ENCODE measurements at places on chromosomes 2 and 18.

GRCh38 chr2:240636563-240637115 is 11.4 kb downstream of the GPR35 start:
- DNase-seq: no peak

DNA sequence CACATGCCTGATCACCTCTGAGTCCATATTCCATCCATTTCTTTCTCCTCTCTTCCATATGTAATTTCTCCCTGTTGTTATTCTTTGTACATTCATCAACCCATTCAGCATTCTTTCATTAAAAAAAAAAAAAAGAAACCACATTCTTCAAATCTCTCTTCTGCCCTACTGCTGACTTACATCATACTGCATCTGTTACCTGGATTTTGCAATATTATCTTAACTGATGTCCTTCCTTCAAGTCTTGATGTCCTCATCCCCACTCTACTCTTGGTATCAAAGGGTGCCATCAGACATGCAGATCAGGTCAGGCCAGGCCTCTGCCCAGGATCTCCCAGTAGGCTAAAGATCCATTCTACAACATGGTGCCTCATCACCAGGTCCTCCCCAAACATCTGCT is 90.6 kb downstream of the SGPP2 start:
- no peak for DNase-seq

DNA sequence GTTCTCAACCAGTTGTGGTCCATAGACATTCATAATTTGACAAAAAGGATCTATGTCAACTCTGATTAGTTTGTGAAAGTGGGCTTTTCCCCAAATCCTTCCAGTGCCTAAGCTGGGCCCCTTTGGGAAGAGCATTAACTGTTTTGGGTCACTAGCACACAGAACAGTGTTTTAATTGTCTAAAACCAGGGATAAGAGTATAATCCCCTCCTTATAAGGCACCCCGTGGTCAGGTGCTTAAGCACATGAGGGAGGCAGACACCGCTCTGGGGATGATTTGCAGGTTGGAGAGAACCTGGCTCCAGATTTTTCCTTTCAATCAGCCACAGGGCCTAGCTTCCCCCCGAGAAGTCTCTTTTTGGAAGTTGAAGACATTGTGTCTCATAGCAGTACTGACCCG is 53.6 kb upstream of the RFX8 start:
- DNase-seq: no peak

DNA sequence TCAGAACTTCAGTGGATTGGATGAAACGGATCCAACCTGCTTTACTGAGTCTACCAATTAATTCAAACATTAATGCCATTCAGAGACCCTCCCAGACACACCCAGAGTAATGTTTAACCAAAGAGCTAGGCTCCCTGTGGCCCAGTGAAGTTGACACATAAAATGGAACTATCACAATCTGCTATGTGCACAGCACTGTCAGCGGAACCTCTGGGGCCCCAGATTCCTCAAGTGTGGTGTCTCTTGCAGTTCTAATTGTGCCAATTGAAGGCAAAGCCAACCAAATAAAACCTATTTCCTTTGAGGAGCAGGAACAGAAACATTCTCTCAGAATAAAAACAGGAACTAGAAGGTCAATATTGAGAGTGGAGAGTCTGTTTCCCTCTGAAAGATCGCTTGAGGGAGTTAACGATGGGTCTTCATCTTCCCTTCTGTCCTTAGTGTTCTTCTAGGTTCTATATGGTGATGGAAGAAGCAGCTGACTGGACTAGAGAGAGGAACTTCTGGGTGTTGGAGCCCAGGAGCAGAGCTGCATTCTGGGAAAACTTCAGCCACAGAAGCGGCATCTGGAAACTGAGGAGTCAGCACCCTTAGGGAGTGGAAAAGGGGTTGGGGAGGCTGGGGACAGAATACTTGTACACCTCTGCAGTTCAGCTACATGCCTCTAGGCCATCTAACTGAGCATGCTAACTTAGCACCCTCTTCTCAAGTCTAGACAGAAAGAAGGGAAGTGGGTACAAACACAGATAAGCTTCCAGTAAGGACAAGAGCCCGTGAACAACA is 174.4 kb upstream of the FBXO11 start:
- DNase-seq: no peak

DNA sequence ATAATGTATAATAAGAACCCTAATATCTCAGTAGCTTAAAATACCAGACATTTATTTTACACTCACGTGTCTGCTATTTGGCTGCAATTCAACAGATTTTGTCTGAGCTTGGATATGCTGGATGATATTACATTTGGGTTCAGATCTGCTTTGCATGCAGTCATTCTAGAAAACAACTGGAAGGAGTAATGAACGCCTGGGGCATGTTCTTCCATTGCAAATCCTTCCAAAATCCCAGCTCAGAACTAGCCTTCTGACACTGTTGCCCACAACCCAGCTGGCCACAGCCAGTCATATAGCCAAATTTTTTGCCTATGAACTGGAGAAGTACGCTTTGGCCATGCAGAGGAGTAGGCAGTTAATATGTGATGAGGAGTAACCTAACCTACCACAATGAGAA is 597.8 kb upstream of the VRK2 start:
- DNase-seq: no peak

DNA sequence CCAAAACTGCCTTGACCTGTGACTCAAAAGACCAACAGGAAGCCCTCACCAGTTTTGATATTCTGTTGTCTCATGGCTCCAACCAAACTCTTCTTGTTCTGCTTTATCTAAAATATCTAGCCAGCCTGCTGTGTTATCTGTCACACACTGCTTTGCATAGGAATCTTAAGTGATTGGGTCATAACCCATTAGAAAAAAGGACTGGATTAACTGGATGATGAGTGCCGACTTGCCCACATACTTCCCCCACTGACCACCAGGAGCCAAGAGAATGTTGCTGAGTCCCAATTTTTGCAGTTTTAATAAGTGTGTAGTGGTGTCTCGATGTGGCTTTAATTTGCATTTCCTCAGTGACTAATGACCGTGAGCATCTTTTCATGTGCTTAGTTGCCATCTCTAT is 6.5 kb downstream of the MOGAT1 start:
- no peak for DNase-seq

DNA sequence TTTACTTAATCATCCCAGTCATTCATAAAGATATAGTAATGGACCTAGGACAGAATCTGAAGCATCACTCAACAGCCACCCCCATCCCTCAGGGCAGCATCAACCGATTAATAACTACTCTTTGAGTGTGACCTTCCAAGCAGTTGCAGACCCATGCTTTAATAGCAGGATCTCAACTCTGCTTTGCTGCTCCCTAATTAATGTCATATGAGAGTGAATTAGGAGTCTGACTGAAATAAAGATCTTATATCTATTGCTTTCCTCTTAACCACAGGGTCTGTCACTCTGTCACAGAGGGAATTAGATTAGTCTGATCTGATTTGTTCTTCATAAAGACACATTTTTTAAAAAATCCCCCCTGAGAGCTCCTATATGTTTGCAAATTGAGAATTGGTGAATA is 46.1 kb upstream of the LRP1B start:
- DNase-seq: no peak

DNA sequence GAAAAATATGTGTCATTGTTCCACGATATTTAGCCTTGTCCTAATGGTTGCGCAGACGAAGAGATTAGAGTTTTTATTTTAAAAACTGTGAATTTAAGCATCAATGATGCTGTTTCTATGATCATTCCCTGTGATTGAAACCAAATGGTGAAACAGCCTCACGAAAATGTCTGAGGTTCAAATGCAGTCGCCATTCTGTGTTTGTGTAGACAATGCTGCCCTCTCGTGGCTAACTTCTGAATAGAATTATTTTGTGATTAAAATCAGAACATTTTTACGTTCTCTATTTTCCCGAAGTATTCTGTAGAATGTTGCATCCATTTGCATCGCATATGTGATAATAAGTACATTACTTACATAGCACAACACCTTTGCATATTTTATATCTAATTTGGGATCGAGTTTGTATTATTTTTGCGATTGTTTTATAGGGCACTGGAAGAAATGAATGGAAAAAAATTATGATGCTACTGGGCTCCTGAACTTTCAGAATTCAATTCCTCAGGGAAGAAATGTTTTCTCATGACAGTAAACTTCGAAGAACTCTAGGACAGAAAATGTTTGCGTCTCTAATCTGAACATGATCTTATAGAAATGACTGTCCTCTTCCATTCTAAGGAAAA is 54.8 kb upstream of the CREB1 start:
- peak; percentile 72 for DNase-seq

DNA sequence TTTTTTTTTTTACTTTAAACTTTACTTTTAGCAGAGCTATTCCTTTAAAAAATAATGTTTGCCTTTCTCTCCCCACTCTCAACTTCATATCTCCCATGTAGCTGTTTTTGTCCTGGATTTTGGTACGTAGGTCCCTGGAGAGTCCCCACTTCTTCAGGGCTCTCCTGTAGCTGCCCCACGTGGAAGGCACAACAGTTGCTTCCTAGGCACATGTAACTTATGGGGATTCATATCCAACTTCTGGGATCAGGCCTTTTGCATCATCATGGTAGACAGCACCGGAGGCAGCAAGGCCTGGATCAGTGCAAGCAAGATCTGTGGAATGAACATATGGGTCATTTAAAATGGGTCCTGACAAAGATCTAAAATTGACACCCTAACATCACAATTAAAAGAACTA is 95.7 kb downstream of the ACAA2 start:
- DNase-seq: no peak

DNA sequence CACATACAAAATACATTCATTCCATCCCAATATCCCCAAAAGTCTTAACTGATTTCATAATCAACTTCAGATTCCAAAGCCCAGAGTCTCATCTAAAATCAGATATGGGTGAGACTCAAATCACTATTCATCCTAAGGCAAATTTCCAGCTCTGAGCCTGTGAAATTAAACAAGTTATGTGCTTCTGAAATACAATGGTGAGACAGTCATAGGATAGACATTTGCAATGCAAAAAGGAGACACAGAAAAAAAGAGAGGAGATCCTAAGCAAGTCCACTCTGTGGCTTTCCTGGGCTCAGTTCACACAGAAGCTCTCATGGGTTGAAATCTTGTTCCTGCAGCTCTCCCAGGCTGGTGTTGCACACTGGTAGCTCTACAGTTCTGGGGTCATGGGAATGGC is 18.3 kb downstream of the ZNF892 start:
- no peak for DNase-seq

DNA sequence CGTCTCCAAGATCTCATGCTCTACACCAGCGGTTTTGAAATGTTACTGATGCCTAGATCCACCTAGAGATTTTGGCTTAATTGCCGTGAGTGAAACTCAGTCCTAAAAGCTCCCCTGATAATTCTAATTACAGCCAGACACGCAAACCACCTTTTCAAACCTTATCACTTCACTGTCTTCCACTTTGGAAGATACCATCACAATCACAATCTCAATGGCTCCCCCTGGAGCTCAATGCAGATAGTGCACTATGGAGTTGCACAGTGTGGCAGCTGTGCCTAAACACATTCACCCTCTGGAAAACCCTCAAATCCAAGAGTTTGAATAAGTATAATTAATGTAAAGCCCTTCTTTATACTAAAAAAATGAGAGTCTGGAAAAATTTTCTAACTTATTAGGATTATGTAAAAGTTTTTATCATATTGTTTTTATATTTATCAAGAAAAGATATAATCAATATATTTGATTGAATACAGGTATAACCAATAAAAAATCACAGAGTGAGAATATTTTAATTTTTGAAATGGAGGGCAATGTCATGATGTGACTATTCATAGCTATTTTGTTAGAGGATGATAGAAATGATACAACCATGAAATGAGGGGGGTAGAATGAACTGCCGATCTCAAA is 102.9 kb upstream of the SLC8A1 start:
- DNase-seq: peak; percentile 56

GRCh38 chr2:96963316-96963715 is 23.1 kb downstream of the FAM178B start:
- peak; percentile 10 for DNase-seq

DNA sequence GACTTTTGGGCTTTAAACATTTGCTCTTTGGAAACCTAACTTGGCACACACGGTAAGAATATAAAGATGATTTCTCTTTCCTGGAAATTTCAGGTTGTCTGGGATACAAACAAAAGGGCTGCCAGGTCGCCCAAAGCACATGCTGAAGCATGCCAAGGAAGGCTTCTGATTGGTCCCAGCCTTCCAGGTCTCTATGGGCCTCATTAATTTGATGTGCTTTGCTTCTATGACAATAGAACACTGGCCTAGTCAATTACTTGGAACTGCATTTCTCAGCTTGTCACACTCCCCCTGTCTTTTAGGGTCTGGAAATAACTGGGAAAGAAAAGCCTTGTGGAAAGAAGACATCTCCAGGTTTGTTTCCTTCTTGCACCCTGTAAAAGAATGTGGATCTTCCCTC is 228.9 kb downstream of the ADCYAP1 start:
- DNase-seq: no peak

DNA sequence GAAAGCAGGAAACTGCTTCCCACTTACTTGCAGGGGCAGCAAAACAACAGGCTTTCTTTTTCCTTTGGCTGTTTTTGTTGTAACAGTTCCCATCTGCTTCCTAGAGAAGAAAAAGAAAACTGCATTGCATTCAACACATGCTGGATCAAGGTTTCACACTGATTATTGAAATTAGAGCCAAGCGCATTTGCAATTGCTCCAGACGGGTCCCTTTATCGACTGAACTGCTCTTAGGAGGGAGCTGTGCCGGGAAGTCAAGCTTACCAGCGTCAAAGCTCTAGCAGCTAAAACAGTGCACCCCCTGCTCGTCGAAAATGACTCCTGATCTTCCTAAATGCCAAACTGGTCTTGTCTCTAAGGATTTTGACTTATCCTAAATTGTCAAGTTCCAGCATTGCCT is 164.0 kb upstream of the SESTD1 start:
- DNase-seq: no peak

- DNase-seq: no peak
These were observed 748 bp downstream of the TWIST2 start for GRCh38 chr2:238848691-238848975.

- no peak for DNase-seq
These were observed 5.0 kb downstream of the ARID5A start for GRCh38 chr2:96541398-96542152.

GRCh38 chr2:75596784-75597183 is 36.0 kb upstream of the EVA1A start:
- DNase-seq: no peak

DNA sequence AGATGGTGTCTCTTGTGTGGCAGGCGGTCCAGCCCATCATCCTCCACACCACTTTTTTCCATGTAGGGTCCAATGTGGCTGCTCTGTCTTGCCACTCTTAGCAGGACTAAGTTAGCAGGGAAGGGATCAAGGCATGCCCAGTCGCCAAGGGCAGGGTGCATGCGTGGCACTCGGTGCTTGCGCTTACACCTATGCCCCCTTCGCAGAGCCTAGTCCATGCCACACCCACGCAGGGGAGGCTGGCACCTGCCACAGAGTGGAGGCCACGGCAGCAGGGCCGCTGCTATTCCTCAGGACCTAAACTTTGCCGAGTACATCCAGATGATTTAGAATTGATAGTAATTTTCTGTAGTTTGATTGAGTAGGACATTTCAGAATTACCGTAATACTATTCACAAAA is 59.5 kb downstream of the RALBP1 start:
- DNase-seq: no peak

GRCh38 chr18:36012891-36013290 is 40.4 kb downstream of the RMP24 start:
- DNase-seq: no peak

Data from NCI-H510A treated with DMSO at 0.1 percent for 48 hours (cell line).